ENCODE measurements at places on chromosomes 7 and 10.

DNA sequence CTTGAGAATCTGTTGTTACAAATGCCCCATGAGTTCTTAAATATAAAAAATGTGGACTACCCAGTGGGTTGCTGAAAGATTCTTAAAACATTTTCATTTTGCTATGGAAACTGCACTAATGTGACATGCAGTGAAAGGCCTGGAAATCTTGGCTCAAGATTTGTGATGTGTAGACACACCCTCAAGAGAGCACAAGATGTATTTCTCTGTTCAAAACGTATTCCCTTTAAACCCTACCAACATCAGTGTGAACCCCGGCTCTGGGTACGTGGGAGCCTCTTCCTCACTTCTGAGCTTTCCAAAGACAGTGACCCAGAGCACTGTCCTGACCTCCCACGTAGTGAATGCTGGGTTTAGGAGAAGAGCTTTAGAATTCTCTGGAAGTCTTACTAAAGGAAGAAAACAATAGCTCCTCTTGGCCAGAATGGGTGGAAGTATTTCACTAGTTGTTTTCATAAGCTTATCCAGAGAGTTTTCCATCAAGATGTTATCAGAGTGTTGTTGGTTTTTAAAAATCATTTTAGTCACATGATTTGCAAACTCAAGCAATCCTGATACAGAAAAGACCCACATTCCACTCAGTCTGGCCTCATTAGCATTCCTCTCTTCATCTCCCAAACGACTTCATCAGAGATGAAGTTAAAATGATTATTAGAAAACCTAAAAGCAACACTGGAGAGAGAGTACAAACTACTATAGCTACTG lies 81.5 kb upstream of the AFAP1L2 start:
- no peak for DNase-seq

DNA sequence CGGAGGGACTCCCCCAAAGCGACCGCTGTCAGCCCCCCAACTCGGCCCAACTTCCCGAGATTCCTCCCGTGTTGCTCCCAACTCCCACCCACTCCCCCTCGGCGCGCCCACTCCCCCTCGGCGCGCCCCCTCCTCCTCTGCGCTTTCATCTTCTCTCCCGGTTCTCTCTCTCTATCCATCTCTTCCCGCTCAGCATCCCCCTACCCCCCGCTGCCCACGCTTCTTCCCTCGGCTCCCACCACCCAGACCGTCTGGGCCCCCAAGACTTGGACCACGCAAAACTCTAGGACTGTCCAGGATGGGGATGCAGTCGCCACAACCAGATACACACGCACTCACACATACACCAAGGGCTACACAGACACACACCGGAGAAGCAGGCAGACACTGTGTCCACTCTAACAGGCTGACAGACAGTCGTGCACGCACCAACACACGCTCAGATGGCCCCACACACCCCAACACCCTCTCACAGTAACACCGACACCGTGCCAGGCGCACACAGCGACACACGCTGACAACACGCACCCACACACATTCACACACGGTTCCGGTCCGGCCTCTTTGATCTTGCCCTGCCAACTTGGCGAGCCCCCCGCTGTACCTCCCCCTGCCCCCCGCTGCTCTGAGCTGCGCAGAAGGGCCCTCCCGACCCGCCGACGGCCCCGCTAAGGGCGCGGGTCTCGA lies 1.1 kb downstream of the GRID1 start:
- DNase-seq, result no peak

- peak; percentile 33 for DNase-seq
Measured at GRCh38 chr10:131935260-131935659, 34.5 kb downstream of the PPP2R2D start.

DNA sequence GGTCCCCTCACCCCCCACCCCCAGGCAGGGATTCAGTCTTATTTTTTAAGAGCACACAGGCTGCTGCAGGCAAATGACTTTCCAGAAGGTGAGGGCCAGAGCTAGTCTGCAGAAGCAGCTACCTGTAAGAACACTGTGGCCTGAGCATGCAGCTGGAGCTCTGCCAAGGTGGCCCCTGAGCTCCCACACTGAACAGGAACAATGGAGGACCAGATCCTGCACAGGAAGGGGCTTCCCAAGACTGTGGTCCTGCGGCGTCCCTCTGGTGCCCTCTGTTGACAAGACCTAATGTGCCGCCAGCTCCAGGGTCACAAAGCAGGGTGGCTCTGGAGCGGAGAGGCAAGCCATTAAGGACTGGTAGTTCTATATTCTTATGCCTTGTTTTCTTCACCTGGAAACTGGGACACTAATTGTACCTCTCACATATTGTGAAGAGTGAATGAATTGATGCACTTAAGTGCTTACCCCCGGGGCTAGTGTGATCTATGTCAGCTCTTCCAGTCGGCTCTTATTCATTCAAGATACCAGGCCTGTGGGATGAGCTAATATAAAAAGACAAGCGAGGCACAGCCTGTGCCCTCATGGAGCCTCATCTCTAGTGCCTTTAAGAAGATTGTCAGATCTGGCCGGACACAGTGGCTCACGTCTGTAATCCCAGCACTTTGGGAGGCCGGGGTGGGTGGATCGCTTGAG lies 8.0 kb upstream of the BEND7 start:
- no peak for DNase-seq

GRCh38 chr7:519484-520390 lies at the start of gene PDGFA:
TSS of gene PDGFA (minus strand) at chr7:519846. CDS start at chr7:519001, 845 bp downstream.
- no peak for DNase-seq

- DNase-seq, result no peak
Measured at GRCh38 chr10:178208-178607, 43.0 kb downstream of the ZMYND11 start.

DNA sequence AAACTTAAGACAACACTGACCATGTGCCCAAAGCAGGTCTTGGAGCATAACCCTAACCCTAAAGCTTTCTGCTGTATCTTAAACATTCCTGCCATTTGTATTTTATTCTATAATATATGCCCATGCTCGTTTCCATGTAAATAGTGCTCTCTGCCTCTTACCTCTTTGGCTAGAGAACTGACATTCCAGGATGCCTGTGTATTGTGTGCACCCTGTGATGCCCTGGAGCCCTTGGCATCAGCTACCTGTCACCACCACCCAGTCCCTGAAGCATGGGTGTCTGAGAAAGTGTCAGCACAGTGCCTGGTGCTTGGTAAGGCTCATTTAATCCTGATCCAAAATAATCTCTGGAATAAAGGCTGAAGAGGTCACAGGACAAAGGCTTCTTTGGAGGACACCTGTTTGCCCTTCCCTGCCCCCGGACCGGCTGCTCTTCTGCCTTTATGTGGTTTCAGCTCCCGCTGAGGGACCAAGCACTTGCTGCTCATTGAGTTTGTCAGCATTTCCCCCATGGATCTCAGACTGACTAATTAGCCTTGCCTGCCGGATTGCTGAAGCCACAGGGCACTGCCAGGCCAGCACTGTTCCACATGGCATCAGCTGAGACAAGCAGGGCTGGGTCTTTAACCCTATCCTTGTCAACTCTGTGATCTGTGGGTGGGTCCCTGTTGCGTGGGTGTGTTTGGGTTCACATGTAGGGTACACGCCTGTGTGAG lies 139.1 kb upstream of the SORCS3 start:
- no peak for DNase-seq

DNA sequence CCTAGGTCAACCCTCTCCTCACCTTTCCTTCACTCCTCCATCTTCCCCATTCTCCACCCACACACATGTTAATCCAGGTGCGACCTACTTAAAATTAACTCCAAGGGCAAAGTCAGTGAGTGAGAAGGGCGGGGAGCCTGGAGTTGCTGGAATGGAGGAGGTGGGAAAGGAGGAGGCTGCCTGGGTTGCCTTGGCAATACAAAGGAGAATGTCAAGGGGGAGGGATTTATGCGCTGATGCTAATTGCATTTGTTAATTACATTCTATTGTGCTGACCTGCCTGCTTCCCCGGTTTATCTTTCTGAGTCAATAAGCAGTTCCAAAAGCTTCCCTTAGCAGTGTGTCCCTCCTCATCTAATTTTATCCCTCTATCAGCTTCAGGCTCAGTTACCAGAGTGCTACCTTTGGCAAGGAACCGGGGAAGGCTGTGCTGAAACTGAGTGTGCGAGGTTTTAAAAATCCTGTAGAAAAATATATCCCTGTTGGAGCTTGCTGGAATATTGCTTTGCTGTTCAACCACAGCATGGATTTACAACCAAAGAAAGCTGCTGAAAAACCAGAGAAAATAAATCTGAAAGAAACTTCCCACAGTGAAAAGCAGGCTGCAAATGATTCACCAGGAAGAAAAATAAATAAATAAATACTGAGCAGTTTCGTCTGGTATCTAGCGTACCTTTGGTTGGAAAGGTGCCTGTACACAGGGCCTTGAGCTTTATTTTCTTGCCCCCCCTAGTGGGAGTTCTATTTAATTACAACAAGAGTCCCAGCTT lies 113.2 kb upstream of the DGKB start:
- DNase-seq, result no peak

GRCh38 chr10:69963178-69963834 lies 89.3 kb upstream of the MACROH2A2 start:
- DNase-seq, result no peak

DNA sequence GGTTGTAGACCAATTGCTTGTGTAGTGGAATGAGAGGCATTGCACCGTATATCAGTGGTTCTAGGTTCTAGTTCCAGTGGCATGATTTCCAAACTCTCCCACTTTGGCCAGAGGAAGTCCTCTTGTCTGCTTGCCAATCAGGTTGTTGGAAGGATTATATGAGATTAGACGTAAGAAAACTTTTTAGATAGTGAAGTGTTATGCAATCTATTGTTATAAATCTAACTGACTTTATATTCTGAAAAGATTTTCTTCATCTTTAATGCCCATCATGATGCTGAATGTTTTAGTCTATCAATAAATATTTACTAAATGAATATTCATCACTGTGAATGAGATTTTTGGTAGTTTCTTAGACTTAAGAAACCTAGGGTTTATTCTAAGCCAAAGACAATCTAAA lies 152.6 kb downstream of the TFPI2 start:
- DNase-seq, result no peak

- no peak for DNase-seq
Measured at GRCh38 chr10:14244801-14245211, 85.9 kb downstream of the FRMD4A start.

- no peak for DNase-seq
Measured at GRCh38 chr10:130300608-130301020, 164.4 kb downstream of the GLRX3 start.

GRCh38 chr10:21326594-21327288 lies 198.7 kb downstream of the SKIDA1 start:
- DNase-seq, result no peak

GRCh38 chr10:108052981-108053380 lies 888.5 kb upstream of the SORCS1 start:
- DNase-seq, result no peak

DNA sequence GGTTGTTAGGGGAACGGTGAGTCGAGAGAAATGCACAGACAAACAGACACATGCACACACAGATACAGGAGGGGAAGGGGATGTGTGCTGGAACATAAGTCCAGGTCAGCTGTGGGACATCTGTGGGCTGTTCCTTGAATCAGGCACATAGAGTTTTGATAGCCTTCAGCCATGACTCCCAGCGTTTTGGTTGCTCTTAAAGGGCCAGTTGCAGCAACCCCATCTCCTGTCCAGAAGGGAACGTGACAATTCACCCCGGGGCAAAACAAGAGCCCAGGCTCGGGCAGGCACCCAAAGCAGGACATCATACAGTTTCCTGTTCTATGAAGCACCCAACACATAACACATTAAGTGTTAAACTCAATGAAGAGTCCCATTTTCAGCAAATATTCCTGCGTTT lies 9.6 kb downstream of the INSYN2A start:
- no peak for DNase-seq

GRCh38 chr10:30384701-30385201 lies 35.7 kb upstream of the MTPAP start:
- DNase-seq, result no peak

GRCh38 chr10:132974886-132975830 lies 32.8 kb upstream of the CFAP46 start:
- no peak for DNase-seq

GRCh38 chr7:2644562-2645273 lies 12.9 kb downstream of the TTYH3 start:
- no peak for DNase-seq

DNA sequence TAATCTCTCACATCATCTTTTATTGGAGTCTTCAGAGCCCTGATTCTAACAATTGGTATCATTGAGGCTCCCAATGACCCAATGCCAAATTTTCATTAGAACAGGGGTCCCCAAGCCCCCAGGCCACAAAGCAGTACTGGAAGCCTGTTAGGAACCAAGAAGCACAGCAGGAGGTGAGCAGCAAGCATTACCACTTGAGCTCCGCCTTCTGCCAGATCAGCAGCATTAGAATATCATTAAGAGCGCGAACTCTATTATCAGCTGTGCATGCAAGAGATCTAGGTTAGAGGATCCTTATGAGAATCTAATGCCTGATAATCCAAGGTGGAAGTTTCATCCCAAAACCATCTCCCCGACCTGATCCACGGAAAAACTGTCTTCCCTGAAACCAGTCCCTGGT lies 23.1 kb downstream of the KIF5B start:
- DNase-seq, result no peak

- DNase-seq, result no peak
Measured at GRCh38 chr10:19332304-19332703, 283.7 kb downstream of the MALRD1 start.

DNA sequence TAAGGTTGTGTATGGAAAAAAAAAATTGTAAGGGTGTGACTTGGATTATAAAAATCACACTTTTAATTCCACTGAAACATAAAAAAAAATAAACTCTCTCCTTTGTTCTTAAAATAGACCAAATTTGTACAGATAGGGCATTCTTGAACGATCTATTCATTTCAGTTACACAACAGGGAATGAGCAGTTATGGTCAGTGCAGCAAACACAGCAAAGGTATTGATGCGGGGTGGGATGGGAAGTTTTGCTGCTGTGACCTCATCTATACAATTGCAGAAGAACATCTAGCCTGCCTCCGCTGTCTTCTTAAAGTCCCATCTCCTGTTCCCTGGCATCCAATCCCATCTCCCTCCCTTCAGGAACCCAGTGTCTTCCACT lies 580.2 kb downstream of the SUGCT start:
- no peak for DNase-seq

DNA sequence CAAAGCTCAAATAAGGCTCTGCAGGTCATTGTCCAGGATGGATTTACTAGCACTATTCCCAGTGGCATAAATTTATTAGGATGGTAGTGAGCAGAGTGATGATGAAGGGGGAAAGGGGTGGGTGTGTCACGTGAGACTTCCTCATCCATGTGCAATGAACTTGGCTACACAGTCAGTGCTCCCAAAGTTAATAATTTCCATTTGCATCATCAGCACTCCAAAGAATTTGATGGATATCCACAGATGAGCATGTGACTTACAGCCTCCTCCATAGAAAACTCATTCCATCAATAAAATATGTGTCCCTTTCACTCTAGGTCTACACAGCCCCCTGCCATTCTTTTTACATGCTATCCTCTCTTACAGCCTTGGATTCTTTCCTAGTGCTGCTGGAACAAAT lies 142.6 kb upstream of the PLPP4 start:
- DNase-seq, result no peak

- DNase-seq, result no peak
Measured at GRCh38 chr7:111074071-111074747, 16.7 kb upstream of the LRRN3 start.

DNA sequence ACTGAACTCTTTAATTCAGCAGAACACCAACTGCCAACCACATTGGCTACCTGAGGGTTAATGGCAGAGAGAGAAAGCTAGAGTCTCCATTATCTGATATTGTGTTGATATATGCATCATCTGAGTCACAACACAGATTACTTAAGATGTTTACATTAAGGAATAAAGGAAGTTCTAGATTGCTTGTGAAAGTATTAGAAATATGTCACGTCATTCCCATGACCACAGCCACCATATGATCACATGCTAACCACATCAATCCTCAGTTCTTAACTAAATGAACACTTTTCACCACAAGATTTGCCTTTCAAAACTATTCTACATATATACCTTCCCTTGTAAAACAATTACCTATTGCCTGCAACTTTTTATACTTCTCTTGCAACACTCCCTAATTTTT lies 337.9 kb downstream of the FGFR2 start:
- no peak for DNase-seq
